Osteocyte (in vitro differentiated cells): ENCODE measurements at places on chromosomes 3 and 15. TPM values are rescaled to one million over a fixed set of nuclear protein-coding genes. Genes with fewer than 3 reads are reported as not detected.
A peak's percentile ranks its signal among the peaks of the same experiment; 100 is the strongest.

IFT57 gene
- total RNA-seq, result 26.0 and 32.2 TPM in 2 replicates

- peaks cover 6% of the 10 kb centered on the region for H3K4me1 ChIP-seq
- no peak overlapping the region for H3K4me3 ChIP-seq
- DNase-seq, result no peak
- no peak overlapping the region for H3K27ac ChIP-seq
- peaks cover 93% of the 10 kb centered on the region for H3K27me3 ChIP-seq
- H3K36me3 ChIP-seq, result no peaks in the 10 kb centered on the region
These were observed 32.4 kb upstream of the HES1 start for GRCh38 chr3:194103505-194103904.

GRCh38 chr3:39075910-39076309 is 24.1 kb downstream of the WDR48 start:
- no peak overlapping the region for H3K4me3 ChIP-seq
- H3K4me1 ChIP-seq, result no peaks in the 10 kb centered on the region
- peaks cover 49% of the 10 kb centered on the region for H3K36me3 ChIP-seq
- no peak for DNase-seq
- no peak overlapping the region for H3K27ac ChIP-seq

CFAP92 gene
- total RNA-seq, result 0.18 TPM in 1 of 2 replicates, not detected in the other

MFSD1 gene
- 55.0 and 55.6 TPM in 2 replicates for total RNA-seq

GRK7 gene
- not detected in 2 replicates for total RNA-seq

CSTA gene
- not detected in 2 replicates for total RNA-seq

ZBED2 gene
- not detected in 2 replicates for total RNA-seq

DNA sequence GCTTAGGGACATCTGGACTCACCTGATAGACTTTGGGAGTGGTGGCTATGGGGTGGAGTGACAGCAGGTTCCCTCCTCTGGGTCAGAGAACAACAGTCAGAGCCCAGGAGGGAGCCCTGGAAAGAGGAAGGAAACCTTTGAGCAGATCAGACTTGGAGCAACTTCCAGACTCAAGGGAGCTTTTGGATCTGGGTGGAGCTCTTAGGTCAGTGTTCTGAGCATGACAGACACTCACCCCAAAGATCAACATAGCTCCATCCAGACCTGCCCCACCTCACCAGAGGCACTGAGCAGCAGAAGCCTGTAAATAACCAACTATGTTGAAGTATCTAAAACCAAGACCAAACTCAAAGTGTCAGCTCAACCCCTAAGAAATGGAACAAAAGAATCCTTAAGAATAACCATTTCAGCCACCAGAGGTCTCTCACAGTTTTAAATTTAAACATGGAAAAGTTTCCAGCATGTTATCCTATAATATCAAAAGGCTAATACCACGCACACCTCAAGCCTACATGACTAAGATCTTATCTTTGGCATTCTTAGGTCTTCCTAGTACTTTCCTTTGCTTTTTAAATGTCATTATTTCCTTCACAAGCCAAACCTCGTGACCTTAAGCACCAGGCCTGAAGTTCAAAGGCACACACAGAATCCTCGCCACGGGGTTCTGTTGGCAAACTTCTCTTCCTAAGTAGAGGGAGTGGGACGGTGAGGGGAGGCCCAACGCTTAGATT is 56.4 kb downstream of the UMPS start:
- DNase-seq, result no peak
- no peaks in the 10 kb centered on the region for H3K27me3 ChIP-seq
- no peak overlapping the region for H3K4me3 ChIP-seq
- peak overlapping the region; percentile 84 for H3K27ac ChIP-seq

RLBP1 gene
- not detected in 2 replicates for total RNA-seq

GRCh38 chr3:132134611-132135010 is 99.8 kb upstream of the CPNE4 start:
- H3K27ac ChIP-seq, result peak overlapping the region; percentile 68
- H3K4me3 ChIP-seq, result no peak overlapping the region
- H3K27me3 ChIP-seq, result no peaks in the 10 kb centered on the region
- no peaks in the 10 kb centered on the region for H3K36me3 ChIP-seq

GRCh38 chr15:79211481-79211880 is 71.0 kb upstream of the ANKRD34C start:
- no peaks in the 10 kb centered on the region for H3K36me3 ChIP-seq
- no peak for DNase-seq
- H3K27ac ChIP-seq, result no peak overlapping the region

- DNase-seq, result no peak
- no peak overlapping the region for H3K4me3 ChIP-seq
These were observed 419.4 kb upstream of the ZNF385D start for GRCh38 chr3:22170370-22170769.

DNA sequence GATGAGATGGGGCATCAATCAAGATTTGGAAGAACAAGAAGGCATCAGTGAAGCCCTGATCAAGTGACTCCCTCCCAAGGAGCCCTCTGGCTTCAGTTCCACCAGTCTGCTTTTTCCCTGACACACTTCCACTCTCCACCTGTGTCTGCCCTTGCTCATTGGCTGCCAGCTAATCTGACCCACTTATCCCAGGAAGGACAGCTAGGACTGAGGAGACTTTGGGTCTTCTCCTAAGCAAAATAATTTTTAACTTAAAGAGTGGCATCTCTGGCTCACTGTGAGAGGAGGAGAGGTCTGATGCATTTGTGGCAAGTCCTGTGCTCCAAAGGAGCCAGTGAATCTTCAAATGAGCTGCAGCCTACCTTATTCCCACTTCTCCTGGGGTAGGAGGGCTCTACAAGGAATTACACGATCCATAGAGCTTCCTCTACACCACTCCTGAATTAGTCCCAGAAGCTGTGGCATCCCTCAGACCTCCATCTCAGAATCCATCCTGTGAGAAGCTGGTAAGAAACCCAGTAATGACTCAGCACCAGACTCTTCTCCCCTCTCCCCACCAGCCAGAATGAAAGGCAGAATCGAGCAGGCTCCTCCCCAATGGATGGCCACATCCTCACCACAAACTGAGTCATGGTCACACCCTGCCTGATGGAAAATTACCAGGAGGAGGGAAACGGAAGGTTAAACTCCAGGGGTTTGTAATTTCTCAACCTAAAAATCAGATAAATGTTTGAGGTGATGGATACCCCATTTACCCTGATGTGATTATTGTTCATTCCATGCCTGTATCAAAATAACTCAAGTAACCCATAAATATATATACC is 6.3 kb upstream of the PKM start:
- DNase-seq, result peak; percentile 89
- peaks cover 31% of the 10 kb centered on the region for H3K4me1 ChIP-seq
- H3K27me3 ChIP-seq, result no peaks in the 10 kb centered on the region

DNA sequence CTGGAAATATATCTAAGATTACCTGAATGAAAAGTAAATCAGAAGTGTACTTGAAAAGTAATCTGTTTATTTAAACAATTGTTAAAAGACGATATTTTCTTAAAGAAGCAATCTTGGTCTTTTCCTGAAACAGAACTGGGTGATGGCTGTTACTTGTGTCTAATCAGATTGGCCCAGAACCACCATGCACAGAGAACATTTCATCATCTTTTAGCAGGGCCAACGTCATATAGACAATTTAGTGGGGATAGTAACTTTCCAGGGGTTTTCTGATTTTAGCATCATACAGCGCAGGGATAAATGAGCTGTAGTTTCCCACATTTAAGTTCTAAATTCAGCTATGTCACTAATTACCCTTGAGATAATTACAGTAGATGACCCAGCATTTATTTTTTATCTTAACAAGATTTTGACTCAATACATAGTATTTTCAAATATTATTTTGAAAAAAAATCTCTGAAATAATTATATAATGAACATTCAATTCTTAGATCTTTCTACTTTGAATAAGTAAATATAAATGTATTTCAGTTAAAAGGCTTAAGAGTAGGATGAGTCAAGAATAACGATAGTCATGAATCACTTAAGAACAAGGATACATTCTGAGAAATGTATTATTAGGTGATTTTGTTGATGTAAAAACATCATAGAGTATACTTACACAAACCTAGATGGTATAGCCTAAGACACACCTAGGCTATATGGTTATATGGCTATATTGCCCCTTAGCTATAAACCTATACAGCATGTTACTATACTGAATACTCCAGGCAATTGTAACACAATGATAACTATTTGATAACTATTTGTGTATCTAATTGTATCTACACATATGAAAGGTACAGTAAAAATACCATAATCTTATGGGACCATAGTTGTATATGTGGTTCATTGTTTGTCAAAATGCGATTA is 103.8 kb upstream of the MME start:
- no peaks in the 10 kb centered on the region for H3K4me1 ChIP-seq
- no peak overlapping the region for H3K4me3 ChIP-seq
- H3K27ac ChIP-seq, result no peak overlapping the region
- no peaks in the 10 kb centered on the region for H3K36me3 ChIP-seq
- H3K27me3 ChIP-seq, result peaks cover 2% of the 10 kb centered on the region

DNA sequence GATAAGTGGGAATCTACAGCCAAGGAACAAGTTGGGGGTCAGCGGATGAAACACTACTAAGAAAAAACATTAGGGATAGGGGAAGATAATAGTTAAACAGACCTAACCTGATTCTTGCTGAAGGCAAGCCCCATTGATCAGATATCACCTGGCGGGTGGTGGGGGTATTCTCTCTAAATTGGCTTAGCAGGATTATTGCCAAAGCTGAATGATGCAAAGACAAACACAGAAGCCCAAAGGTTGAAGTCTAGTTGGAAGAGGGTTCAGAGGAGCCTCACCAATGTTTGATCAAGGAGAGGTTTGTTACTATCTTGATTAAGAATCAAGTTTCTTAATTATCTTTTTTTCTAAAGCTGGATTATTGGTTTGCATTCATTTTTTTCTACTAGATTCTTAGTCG is 371.9 kb upstream of the CNTN4 start:
- no peak overlapping the region for H3K27ac ChIP-seq
- no peak for DNase-seq
- no peaks in the 10 kb centered on the region for H3K36me3 ChIP-seq
- H3K4me1 ChIP-seq, result no peaks in the 10 kb centered on the region

DNA sequence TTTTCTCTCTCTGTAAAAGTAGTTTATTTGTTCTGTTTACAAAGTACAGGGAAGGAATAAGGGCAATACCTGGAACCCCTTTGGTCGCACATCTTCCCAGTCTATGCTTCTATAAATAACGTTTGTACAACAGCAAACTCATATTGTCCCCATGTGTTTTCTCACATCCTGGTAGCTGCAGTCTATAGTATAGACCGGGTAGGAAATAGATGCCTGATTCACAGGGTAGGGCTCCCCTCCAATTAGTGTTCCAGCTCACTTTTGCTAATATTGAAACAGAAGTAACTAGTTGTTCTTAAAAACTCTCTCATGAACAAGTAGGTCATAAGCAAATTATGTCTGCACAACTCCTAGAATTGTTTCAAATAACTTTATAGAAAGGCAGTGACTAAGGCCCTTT is 17.7 kb downstream of the ATG7 start:
- H3K4me1 ChIP-seq, result peaks cover 53% of the 10 kb centered on the region
- H3K27me3 ChIP-seq, result no peaks in the 10 kb centered on the region
